ENCODE measurements at places on chromosomes 2 and 18.

DNA sequence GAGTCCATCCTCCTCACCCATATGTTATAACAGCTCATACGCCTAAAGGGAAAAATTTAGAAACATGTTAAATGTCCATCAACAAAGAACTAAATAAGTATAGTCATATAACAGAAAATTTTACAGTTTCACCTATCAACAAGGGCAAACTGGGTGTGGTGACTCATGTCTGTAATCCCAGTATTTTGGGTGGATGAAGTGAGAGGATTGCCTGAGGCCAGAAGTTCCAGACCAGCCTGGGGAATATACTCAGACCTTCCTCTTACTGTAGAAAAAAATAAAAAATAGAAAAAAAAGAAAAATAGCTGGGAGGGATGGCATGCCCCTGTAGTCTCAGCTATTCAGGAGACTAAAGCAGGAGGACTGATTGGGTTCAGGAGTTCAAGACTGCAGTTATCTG lies 48.3 kb upstream of the GULP1 start:
- DNase-seq: no peak

GRCh38 chr2:52510432-52510831 lies 1257.2 kb upstream of the CHAC2 start:
- DNase-seq: no peak

- DNase-seq: no peak
Measured at GRCh38 chr18:79365701-79366100, 30.0 kb upstream of the NFATC1 start.

GRCh38 chr2:197944416-197945096 lies 140.2 kb downstream of the PLCL1 start:
- DNase-seq: no peak

- no peak for DNase-seq
Measured at GRCh38 chr2:148455791-148456190, 188.8 kb upstream of the EPC2 start.

DNA sequence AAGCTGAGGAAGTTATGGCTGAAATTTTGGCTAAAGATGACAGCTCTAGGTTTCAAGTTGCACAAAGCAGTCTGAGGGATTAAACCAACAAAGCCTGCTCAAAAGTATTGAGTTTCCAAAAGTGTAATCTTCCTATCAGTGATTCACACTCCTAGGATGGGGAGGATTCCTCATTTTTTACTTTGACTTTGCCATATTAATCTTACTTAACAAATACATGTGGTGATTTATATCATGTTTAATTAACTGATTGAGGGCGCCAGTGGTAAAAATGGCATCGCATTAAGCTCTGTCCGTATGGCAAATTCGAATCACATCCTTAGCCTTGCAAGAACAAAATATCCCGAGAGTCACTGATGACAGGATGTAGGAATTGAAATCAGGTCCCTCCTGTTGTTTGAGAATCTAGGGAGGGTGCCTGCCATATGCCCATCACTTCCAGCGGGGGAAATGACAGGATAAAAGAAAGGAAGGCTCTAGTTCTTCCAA lies 78.1 kb upstream of the ETAA1 start:
- DNase-seq: no peak
